Cerebellar cortex (tissue), 1 donor: ENCODE measurements at places on chromosomes 11 and 22.
A peak's percentile ranks its signal among the peaks of the same experiment; 100 is the strongest.

DNA sequence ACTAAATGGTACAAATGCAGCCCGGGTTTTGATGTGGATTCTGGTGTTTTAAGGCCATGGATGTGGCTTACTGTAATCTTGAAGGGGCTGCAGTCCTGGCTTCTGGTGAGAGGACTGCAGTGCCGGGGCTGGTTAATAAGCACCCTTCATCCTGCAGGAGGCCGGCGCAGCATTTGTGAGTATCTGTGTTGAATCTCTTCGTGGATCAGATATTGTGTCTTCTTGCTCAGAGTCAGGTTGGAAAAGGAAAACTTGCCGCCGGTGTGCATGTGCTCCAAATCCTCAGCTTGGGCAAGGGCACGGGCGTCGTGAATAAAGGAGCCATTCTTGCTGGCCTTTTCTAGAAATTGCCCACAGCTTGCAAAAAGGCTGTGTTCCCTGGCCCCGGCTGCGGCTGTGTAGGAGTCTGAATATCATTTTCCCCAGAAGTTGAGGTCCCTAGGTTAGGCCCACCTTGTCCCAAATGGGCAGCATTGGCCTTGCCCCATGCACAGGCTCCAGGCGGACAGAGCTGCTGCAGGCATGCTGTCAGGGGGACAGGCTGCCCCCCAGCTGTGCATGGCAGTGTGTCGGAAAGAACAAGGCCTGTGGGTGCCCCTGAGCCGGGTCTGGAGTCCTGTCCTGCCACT is 28.9 kb upstream of the PARVB start:
- no peak for DNase-seq

DNA sequence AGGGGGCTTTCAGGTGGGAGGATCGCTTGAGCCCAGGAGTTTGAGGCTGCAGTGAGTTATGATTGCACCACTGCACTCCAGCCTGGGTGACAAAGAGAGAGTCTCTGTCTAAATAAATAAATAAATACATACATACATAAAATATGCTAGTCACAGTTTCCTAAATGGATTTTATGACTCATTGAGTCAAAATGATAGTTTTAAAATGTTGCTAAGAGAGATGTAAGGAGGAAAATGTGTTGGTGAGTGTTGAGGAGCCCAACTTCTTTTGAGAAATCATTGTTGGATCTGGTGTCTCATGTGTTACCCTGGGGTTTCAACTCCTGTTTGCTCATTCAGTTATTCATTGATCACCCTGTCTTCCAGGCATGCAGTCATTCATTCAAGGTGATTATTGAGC is 21.0 kb downstream of the PARVB start:
- DNase-seq, result no peak

DNA sequence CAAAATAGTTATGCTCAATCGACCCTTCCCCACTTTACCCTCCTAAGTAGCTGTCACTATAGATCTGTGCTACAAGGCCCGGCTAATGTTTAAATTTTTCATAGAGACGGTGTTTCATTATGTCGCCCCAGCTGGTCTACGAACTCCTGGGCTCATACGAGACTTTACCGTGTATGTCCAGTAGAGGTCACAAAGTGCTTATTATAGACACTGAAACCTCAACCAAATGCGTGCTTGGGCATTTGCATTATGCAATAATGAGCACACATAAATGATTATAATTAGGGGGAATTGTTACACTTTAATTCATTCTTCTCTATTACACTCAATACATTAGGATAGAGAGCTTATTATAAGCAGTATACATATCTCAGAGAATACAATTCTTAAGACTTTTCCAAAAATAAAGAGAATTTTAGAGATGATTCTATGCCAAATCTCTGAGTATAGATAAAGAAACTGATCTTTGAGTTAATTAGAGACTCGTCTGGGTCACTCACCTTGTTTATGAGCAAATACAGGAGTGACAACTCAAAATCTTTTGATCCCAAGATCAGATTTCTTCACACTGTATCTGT is 12.5 kb upstream of the MRPL16 start:
- peak; percentile 63 for DNase-seq

GRCh38 chr11:61161190-61162091 is at the start of gene VPS37C:
VPS37C (minus strand) TSS chr11:61161426; CDS start chr11:61138829, 22,597 bp downstream.
- peak; percentile 88 for DNase-seq

- DNase-seq, result no peak
Observed at GRCh38 chr22:30460147-30460546, 11.7 kb downstream of the SEC14L3 start.
